ENCODE measurements at places on chromosomes 3 and 15.
A peak's percentile ranks its signal among the peaks of the same experiment; 100 is the strongest.

DNA sequence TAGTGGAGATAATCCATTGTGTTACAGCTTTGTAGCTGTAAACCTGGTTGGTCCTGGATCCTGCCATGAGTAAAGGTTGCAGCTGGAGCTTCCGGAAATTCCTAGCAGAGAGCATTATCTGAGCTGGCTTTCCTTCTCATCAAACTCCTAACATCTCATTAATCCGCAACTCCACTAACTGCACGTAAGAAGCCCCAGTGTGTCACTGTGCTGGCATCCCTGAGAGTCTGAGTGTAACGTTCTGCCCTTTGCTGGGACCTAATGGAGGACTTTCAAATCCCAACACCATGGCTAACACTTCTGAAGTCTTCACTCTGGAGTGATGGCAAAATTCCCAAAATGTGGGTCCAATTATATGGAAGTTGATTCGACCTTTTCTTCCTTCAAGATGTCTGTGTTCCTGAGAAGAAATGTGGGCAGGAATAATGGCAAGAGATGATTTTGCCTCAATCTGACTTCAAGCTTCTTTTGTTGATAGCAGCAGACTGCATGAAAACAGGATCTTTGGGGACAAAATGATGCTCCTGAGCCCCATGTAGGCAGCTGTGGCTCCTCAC, 9.6 kb upstream of the TRPM1 start:
- no peak for DNase-seq

DNA sequence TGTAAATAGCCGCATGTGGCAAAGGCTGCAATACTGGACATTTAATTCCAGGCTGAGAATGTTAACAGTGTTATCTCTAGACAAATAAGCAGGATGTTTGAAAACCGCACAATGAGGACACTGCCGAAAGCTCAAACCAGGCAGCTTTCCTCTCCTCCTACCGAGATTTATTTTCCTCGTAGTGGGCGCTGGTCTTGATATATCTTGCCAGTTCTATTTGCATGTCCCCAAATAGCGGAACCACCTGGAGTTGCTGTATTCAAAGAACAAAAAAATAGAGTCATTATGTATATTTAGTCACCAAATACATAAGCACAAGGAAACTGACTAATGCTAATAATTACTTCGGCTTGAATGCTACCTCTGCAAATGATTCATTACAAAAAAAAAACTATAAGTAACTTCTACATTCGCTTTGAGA, 46.5 kb downstream of the CYFIP1 start:
- no peak for DNase-seq

GRCh38 chr3:59812237-59813147, 762.7 kb upstream of the CFAP20DC start:
- no peak for DNase-seq

DNA sequence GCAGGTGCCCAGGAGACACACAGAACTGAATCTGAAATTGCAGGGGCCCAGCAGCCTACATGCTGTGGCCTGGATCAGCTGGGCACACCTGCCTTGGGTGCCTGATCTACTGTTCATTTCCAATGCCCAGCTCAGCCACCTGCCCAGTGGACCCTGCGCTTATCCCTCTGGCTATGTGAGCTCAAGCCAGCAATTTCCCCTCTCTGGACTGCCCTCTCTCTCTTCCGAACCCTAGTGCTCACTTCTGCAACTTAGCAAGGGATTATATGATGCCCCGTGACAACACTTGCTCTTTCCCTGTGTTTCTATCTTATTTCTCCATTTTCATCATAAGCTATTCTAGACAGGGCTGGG, 276.0 kb downstream of the UACA start:
- no peak for DNase-seq

DNA sequence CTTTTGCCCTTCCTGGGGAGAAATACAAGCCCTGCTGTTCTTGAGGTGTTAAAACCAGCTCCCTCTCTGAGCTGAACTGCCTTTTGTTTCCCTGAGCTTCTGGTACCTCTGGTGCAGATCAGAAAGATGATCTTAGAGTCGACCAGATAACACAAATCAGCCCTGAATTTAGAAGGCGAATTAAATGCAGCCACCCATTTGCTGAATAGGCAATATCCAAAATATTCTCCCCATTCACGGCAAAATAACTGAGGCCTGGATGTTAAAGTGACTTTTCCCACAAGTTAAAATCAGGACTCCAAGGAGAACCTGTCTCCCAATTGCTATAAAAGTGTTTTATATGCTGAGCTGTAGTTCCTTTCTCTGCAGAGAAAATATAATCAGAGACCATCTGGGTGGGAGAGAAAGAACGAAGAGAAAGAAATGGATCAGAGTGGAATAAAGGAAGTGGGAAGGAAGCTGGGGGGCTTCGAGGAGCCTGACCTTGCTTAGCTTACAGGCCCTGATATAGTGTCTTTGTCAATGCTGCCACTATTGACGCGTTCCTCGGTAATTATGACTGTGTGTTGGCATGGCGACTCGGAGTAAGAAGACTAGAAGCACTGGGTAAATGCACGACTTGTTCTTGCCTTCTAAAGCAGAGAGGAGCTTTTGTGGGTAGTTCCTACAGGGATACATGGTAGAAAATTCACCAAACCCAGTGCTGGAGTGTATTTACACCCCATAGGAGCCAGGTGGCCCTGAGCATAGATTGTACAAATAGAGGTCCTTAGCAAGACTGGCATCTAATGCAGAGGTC, 47.5 kb upstream of the POLG start:
- no peak for DNase-seq

DNA sequence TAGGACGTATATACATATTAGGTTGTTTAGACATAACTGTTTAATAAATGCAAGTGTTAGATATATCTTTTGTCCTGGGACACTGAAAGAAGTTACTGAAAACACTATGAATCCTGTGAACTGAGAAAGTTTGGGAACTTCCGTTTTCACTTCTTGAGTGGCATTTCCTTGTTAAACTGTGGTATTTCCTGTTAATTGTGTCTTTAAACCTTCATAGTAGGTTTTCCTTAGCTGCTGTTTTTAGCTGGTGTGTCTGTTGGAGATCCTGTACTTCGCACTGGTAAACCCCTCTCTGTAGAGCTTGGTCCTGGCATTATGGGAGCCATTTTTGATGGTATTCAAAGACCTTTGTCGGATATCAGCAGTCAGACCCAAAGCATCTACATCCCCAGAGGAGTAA, 37.1 kb downstream of the ATP6V1A start:
- DNase-seq = no peak

DNA sequence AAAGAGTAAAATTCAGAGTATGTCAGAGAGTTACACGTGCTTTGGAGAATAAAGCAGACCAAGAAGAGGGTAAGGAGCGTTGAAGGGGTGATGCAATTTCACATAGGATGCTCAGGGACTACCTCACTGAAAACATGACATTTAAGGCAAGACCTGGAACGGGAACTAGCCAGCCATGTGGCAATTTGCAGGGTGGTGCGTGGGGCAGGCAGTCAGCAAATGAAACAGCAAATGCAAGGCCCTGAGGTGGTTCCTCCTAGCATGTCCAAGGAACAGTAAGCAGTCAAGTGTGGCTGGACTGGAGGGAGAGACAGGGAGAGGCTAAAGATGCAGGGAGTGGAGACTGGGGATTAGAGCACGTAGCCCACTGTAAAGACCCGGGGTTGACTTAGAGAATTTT, 146.1 kb upstream of the LPP start:
- DNase-seq = no peak

GRCh38 chr15:69586721-69587120, 134.1 kb downstream of the RPLP1 start:
- DNase-seq = no peak

DNA sequence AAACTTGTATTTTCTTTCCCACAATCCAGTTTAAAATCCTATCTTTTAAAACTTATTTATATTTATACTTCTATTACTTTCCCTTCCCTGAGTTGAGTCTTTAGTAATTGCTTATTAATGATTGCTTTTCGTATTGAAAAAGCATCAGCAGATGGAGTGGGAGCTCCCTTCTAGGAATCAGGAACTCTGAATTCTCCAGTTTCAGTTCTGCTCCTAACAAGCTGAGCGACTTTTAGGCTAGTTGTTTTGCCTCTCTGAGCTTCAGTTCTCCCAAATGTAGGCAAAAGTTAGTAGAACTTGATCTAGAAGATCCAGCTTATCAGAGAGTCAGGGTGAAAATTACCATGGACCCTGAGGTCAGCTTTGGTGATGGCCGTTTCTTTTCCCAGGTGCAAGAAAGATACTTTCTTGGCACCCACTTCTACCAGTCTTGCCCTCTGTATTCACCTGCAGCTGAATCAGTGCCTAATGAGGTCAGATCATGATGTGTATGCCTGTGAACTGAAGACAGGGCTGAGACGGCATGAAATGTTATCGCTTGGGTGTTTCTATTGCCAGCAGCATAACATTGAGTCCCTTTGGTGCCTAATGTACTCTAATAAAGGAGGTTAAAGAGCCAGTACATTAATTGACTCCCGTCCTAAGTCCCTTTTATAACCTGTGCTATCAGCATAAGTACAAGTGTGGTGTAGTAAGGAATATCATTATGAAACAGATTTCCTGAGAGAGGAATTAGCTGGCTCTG, 194.5 kb upstream of the TBC1D5 start:
- DNase-seq = no peak

GRCh38 chr3:128573707-128574162, 76.9 kb downstream of the RPN1 start:
- no peak for DNase-seq

DNA sequence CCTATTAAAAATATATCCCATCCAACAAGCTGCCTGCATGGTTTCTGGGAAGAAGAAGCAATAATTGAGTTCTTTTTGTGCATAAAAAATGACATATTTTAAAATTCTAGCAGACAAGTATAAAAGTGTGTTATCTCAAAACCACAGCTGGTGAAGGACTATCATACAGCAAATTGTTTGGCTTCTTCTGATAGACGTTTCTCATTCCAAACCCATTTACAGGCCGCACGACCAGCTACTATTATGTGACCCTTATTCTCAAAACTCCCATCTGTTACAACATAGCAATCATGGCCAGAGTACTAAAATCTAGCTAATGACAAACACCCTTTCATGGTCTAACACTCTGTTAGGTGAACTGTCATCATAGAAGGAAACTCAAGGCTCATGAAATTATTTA, 21.7 kb downstream of the ETFA start:
- no peak for DNase-seq

DNA sequence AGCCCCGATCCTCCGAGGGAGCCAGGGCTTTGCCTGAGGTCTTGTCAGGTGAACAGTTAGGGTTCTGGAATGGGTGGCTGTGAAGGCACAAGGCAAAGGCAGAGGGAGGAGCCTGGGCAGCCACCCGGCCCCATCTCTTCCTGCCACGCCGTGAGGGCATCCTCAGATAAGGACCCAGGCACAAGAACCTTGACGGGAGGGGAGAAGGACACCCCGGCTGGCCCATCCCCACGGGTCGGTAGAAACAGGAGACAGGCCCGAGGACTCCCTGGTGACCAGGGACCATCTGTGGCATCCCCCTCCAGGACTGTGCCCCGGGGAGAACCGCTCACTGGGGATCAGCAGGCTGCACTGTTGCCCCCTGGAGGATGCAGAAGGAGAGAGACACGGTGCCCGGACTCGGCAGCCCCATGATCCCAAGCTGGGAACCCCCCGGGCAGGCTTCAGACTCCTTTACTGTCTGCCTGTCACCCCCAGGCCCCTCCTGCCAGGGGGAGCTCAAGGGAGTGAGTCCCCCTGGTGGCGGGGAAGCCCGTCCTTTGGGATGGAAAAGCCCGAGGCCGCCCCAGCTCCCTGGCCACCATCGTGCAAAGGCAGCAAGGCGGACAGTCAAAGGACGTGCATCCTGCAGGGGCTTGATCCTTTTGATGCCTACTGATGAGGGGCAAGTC, 12.3 kb upstream of the PCSK6 start:
- peak; percentile 4 for DNase-seq

GRCh38 chr3:139251529-139251928, 92.3 kb upstream of the MRPS22 start:
- DNase-seq = no peak

- DNase-seq = no peak
Measured at GRCh38 chr3:104901396-104901795, 465.3 kb upstream of the ALCAM start.

DNA sequence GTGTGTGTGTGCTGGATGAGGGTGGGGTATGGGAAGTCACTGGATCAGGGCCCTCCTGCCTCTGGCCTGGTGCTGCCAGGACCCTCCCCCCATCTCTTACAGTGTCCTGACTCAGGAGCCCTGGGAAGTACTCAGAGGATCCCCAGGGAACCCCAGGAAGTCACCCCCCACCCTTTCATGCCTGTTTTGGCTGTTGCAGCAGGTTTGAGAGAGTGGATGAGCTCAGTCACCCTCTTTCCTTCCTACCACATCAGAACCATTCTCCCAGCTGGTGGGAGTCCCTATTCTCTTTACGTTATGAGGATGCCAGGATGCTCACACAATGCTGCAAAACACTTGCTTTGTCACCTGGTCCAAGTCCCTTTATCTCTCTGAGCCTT, 59.0 kb downstream of the BDH1 start:
- DNase-seq = no peak

DNA sequence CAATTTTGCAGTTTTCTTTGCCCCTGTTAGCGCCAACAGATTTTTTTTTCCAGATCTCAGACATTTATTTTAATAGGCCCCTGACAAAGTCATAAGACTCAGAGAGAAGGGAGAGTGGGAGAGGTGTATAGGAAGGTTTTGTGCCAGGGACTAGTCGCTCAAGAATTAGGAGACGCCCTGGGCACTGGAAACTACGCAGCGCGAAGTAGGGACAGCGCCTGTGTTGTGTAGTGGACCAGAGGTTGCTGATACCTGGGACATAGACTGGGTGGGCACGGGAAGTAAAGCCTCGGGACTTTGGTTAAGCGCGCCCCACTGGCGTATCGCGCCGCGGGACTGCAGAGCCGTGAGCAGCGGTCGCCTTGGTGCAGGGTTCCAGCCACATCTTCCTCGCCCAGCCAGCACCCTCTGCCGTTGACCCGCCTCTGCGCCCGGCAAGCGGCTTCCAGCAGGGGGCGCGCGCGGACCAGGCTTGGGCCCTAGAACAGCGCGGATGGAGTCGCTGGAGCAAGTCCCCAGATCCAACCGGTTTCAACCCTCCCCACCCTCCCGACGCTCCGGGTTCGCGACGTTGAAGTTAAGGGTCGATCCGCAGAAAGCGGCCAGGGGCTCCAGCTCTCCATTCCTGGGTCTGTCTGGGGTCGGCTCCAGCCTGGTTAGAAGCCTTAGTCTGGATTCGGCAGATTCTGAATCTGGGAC, 3.0 kb upstream of the ISLR2 start:
- peak; percentile 57 for DNase-seq

Measured in stimulated activated CD4-positive, alpha-beta T cell treated with anti-CD3 and anti-CD28 coated beads, Interleukin-1b, Interleukin-23, amount 100 ng/mL, for 1 hour (primary cell).